ENCODE measurements at places on chromosomes 11 and 22. TPM values are rescaled to one million over a fixed set of nuclear protein-coding genes. Genes with fewer than 3 reads are reported as not detected.

GRCh38 chr11:35363854-35364780 lies 55.2 kb downstream of the SLC1A2 start:
- no peak overlapping the region for H3K27ac ChIP-seq
- no peak overlapping the region for H3K4me3 ChIP-seq
- no peak for DNase-seq
- H3K27me3 ChIP-seq = no peaks in the 10 kb centered on the region
- H3K36me3 ChIP-seq = no peaks in the 10 kb centered on the region

DNA sequence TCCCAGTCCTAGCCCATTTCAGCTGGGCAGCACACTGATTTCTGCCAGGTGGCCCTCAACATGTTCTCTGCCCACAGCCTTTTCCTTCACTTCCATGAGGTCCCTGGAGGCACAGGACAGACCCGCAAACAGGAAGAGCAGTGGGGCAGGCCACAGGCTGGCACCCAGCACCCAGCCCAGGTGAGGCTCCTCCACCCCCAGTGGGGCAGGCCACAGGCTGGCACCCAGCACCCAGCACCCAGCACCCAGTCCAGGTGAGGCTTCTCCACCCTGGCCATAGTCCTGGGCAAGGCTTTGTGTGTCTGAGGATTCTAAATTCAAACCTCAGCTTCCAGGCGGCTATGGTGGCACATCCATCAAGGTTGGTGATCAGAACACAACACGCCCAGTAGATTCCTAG lies 1413.0 kb downstream of the BRD1 start:
- peaks cover 6% of the 10 kb centered on the region for H3K4me1 ChIP-seq
- H3K27me3 ChIP-seq = no peaks in the 10 kb centered on the region
- no peak overlapping the region for H3K27ac ChIP-seq
- DNase-seq = no peak
- H3K36me3 ChIP-seq = no peaks in the 10 kb centered on the region

DNA sequence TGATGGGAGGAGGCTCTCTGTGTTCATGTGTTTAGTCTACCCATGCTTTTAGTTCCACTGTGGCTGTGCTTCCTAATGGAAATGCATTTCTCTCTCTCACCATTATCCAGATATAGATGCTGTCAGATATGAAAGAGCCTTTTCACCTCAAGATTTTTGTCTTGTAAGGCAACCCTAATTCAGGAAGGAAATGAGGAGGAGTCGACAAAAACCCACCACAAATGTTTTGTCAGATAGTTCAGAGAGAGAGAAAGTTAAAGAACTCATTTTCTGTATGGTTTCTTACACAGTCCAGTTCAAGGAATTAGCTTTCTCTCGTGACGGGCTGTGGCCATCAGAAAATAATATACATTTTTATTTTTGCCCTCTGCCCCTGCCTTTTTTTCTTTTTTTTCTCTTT lies 82.5 kb downstream of the ARL14EP start:
- no peak for DNase-seq
- no peaks in the 10 kb centered on the region for H3K4me1 ChIP-seq
- H3K4me3 ChIP-seq = no peak overlapping the region
- H3K27ac ChIP-seq = no peak overlapping the region
- no peaks in the 10 kb centered on the region for H3K36me3 ChIP-seq

DNA sequence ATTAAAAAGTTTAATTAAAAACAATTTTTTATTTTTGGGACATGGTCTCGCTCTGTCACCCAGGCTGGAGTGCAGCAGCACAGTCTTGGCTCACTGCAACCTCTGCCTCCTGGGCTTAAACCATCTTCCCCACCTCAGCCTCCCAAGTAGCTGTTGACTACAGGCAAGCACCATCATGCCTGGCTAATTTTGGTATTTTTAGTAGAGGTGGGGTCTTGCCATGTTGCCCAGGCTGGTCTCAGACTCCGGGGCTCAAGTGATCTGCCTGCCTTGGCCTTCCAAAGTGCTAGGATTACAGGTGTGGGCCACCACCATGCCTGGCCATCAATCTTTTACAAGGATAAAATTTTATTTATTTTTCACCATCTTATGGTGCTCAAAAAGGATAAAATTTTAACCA lies 43.3 kb upstream of the PHOX2A start:
- H3K27ac ChIP-seq = no peak overlapping the region
- H3K27me3 ChIP-seq = no peaks in the 10 kb centered on the region
- H3K4me1 ChIP-seq = no peaks in the 10 kb centered on the region
- no peaks in the 10 kb centered on the region for H3K36me3 ChIP-seq
- DNase-seq = no peak
- H3K4me3 ChIP-seq = no peak overlapping the region

DNA sequence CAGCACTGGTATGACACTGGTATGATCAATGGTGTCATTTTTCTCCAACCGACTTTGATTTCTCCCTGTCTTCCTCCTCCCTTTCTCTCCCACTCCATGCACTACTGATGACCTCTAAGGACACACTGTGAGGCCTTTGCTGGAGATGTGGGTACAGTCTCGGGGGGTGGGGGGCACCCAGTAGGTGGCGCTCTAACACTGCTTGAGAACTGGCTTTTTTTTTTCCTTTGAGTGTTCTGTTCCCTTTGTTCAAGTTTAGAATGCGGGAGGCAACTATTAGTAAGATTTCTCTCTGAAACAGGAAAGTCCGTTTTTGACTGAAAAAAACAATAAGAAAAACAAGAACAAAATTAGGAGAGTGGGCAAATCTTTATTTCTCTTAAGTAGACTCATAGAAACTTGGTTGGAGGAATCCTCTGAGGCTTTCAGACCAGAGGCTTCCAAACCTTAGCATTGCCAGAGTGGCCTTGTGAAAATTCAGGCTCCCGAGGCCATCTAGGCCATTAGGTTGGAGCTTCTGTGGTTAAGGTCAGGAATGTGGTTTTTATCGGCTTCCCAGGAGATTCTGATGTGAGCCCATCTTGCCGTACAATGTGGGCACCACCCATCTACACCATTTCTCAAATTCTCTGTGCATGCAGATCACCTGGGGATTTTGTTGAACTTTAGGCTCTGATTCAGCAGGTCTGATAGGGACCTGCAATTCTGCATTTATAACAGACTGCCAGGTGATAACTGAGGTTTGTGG lies 43.2 kb downstream of the PANX1 start:
- no peak overlapping the region for H3K4me3 ChIP-seq
- peaks cover 30% of the 10 kb centered on the region for H3K36me3 ChIP-seq
- H3K27me3 ChIP-seq = no peaks in the 10 kb centered on the region
- peak; percentile 73 for DNase-seq

DNA sequence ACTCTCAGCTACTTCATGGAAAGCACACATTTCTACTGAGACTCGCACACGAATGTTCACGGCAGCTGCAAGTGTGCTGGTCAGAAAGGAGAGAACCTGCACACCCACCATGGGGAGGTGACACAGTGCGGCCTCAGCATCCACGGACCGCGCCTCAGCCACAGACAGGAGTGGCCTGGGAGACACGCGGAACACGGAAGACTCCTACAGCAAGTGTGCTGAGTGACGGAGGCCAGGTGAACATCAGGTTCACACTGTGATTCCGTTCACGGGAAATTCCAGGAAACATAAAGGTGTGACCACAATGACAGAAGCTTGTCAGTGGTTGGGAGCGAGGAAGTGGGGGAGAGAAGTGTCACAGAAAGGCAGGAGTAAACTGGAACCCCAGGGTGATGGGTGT lies 13.3 kb upstream of the MOB2 start:
- H3K4me1 ChIP-seq = no peaks in the 10 kb centered on the region
- DNase-seq = no peak
- peaks cover 11% of the 10 kb centered on the region for H3K36me3 ChIP-seq
- H3K27ac ChIP-seq = no peak overlapping the region
- no peak overlapping the region for H3K4me3 ChIP-seq

DNA sequence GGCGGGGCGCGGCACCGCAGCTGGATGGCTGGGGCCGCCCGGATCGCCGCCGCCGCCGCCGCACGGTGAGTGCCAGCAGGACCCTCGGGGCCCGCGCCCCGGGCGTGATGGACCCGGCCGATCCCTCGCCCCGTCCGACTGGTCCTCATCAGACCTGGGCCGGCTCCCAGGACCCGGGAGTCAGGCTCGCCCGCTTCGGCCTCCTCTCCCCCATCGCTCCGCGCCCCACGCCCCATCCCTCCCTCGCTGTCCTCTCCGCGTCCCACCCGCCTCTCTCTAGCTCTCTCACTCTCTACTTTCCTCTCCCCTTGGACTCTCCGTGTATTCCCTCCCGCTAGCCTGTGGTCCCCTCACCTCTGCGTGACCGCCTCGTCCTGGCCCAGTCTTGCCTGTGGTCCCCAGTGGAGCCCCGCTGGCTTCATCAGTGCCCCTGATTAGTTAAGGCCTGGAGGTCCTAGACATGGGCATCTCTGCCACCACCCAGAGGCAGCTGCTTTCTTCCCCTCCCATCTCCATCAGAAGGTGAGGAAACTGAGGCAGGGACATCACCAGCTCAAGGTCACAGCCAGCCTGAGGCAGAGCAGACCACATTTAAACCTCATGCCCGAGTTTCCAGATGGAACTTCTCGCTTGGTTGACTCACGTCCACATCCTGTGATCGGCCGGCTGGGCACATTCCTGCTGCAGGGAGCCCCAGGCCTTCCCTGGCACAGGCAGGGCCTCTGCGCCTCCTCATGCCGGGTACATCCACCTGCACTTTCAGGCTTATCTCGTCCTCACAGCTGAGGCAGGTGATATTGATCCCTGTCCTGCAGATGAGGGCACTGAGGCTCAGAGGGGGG lies 429 bp downstream of the SLC39A13 start:
- no peak overlapping the region for H3K27ac ChIP-seq

DNA sequence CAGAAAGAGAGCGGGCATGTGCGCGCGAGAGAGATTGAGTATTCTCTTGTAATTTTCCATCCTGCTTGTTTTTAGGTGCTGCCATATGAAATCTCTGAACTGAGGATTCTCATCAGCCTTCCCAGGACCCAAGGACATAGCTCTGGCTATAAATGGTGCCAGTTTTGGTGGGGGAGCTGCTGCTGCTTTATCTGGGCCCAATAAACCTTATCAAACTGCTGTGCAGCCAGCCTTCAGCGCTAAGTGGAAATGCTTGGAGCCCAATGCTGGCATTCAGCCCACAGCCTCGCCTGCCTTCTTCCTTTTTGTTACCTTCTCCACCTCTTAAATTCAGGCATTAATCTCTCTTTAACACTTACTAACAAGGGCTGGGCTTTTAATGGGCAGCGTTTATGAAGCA lies 2.4 kb upstream of the ZBTB16 start:
- H3K4me1 ChIP-seq = no peaks in the 10 kb centered on the region
- H3K27me3 ChIP-seq = peaks cover 52% of the 10 kb centered on the region
- H3K4me3 ChIP-seq = no peak overlapping the region
- H3K36me3 ChIP-seq = no peaks in the 10 kb centered on the region
- DNase-seq = no peak
- H3K27ac ChIP-seq = no peak overlapping the region

Gene ANKK1
- 0.20 TPM for total RNA-seq

Gene KCNJ1
- total RNA-seq = not detected

Gene RBMXL2
- not detected for total RNA-seq

Gene PATE4
- not detected for total RNA-seq

Gene RFPL2
- total RNA-seq = not detected

All from H9 (cell line).